Activated CD8-positive, alpha-beta memory T cell treated with anti-CD3 and anti-CD28 coated beads for 4 hours (primary cell): ENCODE measurements at places on chromosomes 7 and 10.

DNA sequence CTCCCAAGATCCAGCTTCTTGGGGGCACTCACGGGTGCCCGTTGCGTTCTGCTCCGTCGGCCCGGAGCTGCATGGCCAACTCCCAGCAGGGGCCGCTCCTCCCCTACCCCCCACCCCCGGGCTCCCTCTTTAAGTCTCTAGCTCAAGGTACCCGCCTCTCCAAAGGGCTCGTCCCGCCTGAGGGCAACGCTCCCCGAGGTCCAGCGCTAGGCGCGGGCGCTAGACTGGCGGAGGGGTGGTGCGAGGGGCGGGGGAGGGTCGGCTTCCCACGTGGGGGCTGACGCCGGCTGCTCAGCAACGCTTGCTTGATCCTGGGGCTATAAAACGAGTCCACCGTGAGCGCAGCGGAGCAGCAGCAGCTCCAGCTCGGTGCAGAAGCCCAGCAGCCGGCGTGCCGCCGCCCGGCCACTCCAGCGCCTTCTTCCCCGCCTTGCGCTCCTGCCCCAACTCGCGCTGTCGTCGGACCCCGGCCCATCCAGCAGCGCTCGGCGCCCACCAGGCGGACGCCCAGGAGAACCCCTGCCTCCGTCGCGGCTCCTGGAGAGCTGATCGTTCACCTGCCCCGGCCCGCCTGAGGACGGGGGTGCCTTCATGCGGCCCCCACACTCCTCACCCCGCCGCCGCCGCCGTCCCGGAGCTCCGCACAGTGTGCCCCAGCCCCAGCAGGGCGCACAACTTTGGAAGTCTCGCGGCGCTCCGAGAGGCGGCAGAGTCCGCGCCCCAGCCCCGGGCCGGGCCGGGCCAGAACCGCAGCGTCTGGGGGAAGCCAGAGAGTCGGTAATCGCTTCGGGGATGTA, at the start of gene ADRA2A:
Gene ADRA2A, plus strand, starts transcription at position 348 of the 797 bp plus-strand sequence. CDS start 968 bp downstream, outside the sequence.
- DNase-seq = no peak

- DNase-seq = no peak
Measured at GRCh38 chr10:47030191-47030703, 119.0 kb downstream of the PTPN20 start.

DNA sequence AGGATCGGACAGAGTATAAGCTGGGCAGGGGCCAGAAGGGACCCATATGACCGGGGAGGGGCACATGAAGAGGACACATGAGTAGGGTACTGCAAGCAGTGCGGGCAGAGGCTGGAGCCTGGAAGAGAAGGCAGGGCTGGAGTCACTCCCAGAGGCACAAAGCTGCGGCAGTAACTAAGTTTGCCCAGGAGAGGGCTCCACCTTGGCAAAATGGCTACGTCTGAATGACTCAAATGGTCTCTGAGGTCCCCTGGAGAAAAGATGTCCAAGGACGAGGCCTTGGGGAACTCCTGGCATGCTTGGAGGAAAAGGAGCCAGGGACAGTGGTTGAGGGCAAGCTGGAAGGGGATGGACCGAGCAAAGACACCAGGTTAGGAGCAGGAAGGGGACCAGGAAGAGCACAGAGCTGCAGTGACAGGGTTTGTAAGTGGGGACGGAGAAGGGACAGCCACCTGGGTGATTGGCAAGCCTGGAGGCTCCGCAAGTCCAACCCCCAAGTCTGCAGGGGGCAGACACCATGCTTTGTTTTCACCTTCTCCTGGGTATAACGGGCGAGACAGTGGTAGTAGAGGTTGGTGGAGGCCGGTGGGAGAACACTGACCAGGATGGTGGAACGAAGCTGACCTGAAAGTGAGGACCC, 43.1 kb upstream of the LBX1 start:
- peak; percentile 23 for DNase-seq

- no peak for DNase-seq
Measured at GRCh38 chr7:144842377-144842851, 6.6 kb upstream of the TPK1 start.
